ENCODE measurements at places on chromosomes 12 and 14. TPM values are rescaled to one million over a fixed set of nuclear protein-coding genes. Genes with fewer than 3 reads are reported as not detected.

DNA sequence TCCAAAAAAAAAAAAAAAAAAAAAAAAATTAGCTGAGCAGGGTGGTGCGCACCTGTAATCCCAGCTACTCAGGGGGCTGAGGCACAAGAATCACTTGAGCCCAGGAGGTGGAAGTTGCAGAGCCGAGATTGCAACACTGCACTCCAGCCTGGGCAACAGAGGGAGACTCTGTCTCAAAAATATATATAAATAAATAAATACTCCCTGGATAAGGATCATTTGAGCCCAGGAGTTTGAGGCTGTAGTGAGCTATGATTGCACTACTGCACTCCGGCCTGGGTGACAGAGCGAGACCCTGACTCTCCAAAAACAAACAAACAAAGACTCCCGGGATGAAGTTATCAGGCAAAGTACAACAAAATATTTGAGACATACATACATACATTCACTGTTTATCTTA lies 3.3 kb upstream of the NAA25 start:
- DNase-seq: no peak

DNA sequence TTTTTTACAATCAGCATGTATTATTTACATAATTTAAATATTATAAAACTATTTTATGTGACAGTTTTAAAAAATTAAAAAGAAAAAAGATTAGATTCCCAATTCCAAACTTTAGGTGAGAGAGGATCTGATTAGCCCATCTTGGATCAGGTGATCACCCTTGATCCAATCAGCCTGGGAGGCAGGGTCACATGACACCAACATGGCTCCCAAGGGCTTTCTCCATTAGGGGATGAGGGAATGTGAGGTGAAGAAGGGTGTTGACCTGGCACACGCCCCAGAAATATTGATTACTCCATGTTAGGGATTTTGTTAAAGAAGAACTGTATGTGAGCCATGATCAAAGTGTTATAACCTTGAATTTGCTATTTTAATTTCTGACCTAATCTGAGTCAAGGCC lies 225.4 kb downstream of the RBM19 start:
- DNase-seq: no peak

GRCh38 chr14:87121716-87122115 lies 871.3 kb downstream of the GALC start:
- DNase-seq: no peak

DNA sequence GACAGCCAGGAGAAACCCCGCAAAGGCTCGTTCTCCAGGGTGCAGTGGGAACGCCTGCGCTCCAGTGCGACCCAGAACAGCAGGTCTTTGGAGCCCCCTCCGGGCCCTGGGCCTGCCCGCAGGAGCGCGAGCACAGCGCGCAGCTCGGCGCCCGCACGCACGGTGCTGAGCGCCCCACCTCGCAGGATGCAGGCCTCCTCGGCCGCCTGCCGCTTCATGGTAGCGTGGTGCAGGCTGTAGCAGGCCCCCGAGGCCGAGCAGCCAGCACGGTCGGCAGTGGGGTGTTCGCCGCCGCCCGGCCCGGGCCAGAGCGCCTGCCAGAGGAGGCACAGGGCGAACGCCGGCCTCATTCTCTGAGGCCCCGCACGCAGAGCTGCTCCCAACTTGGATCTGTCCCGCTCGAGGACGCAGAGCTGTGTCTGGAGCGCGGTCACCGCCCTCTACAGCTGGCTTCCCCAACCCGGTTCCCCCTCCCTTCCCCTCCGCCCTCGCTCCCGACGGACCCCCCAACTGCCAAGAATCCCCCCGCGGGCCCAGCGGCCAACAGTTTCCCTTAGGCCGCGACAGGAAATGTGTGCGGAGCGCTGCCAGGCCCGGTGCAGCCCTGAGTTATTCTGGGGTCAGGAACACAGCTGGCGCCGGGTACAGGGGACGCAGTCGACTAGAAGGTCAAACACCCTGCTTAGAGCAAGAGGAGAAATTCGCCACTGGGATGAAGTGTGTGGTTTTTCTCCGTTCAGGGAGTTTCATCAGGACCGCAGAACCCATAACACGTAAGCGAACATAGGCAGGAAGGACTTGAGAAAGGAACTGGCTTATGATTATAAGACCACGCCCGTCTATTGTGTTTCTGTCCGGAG lies at the start of gene CLEC14A:
Gene CLEC14A, minus strand, starts transcription at position 421 of the 860 bp plus-strand sequence. Its CDS starts 71 bp downstream, at position 350.
- peak; percentile 26 for DNase-seq

GRCh38 chr14:52936437-52936836 lies 14.4 kb downstream of the FERMT2 start:
- DNase-seq: no peak

DNA sequence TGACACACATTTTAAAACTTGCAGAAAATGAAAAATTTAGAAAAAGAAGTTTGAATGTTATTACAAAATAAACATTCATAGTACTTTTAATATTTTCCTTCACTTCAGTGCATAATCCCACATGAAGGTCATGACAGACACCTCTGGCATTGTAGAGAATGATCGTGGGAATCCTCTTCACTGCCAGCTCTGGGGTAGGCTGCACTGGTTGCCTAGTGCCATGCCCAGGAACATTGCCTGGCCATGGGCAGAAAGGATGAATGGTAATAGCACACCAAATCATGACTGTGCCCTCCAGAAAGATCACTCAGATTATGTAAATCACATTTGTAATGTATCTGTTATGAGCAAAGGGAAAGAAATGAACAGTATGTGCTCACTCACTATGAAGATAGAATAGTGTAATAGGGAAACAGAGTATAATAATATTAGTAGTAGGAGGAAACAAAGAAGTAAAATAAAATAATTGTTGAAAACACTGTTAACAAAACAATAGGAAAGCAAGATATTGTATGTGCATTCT lies 161.6 kb downstream of the PLCZ1 start:
- DNase-seq: no peak

GRCh38 chr14:72332046-72332445 lies 399.8 kb downstream of the RGS6 start:
- DNase-seq: no peak

- no peak for DNase-seq
These were observed 65.4 kb downstream of the LLPH start for GRCh38 chr12:66065150-66065549.

- DNase-seq: no peak
These were observed 58.7 kb upstream of the RD3L start for GRCh38 chr14:104001003-104001402.

Gene PRR4
- 2.6 TPM for total RNA-seq

GRCh38 chr12:101826766-101827368 lies 3.9 kb downstream of the GNPTAB start:
- DNase-seq: no peak

DNA sequence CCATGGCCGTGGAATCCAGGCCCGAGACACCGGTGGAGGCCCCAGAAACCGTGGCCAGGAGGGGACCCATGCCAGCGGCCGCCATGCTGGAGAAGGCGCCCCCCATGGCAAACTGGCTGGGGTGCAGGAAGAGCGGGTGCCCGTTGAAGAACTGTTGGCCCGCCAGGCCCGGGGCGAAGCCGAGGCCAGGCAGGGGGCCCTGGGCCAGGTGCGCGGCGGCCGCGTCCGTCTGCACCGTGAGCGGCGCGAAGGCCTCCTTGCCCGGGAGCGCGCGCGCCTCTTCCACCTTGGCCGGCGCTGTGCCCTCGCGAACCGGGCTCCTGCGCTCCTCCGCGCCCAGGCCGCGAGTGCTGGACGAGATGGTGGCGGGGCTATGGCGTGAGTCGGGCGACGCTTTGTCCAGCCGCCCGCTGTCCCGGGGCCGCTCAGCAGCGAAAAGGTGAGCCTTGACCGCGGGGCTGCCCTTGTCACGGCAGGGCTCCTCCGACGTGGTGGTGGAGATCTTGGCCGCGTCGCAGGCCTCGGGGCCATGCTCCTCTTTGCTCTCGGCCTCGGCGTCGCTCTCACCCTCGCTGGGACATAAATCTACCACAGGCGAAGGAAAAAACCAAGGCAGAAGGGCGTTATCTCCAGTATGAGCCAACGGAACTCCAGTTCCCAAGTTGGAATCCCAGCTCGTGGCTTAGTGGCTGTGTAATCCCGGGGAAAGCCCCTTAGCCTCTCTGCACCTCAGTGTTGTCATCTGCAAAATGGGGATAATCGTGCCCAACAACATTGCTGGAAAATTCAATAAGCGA lies 9.5 kb downstream of the TBX3 start:
- DNase-seq: no peak

- no peak for DNase-seq
These were observed 724 bp downstream of the BLOC1S1 start for GRCh38 chr12:55716582-55716957.

DNA sequence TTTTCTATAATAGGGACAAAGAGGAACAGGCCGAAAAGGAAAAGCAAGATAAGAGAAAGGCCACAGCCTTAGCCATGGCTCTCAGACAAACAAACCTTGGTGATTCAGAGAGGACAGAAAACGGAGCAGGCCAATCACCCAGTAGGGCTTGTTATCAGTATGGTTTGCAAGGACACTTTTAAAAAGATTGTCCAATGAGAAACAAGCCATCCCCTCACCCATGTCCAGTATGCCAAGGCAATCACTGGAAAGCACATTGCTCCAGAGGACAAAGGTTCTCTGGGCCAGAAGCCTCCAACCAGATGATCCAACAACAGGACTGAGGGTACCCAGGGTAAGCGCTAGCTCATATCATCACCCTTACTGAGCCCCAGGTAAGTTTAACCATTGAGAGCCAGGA lies 243.8 kb upstream of the BTG1 start:
- no peak for DNase-seq

Gene AMHR2
- total RNA-seq: 0.60 TPM

GRCh38 chr12:123233505-123234308 lies 471 bp downstream of the MTRFR start:
- no peak for DNase-seq

DNA sequence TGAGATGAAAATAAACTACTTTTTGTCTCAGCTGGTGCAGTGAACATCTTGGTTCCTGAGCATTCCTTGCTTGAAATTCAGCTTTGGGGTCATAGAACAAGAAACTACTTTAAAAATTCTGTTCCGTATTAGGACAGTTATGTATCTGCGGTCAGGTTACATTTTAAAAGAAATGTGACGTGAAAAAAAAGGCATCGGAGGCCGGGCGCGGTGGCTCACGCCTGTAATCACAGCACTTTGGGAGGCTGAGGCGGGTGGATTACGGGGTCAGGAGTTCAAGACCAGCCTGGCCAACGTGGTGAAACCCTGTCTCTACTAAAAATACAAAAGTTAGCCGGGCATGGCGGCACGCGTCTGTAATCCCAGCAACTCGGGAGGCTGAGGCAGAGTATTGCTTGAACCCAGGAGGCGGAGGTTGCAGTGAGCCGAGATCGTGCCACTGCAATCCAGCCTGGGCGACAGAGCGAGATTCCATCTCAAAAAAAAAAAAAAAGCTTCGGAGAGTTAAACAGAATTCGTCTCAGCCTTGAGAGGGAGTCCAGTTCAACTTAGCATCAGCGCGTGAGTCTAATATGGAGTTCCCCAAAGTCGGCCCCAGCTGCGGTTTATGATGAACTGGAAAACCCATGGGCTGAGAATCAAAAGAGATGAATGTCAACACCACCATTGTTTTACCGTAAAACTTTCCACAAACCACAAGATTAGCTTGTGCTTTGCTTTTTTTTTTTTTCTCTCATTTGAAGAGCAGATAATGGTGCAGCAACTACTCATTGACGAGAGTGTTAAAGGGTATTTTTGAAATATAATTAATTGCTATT lies 2.1 kb upstream of the SLC2A13 start:
- DNase-seq: no peak

DNA sequence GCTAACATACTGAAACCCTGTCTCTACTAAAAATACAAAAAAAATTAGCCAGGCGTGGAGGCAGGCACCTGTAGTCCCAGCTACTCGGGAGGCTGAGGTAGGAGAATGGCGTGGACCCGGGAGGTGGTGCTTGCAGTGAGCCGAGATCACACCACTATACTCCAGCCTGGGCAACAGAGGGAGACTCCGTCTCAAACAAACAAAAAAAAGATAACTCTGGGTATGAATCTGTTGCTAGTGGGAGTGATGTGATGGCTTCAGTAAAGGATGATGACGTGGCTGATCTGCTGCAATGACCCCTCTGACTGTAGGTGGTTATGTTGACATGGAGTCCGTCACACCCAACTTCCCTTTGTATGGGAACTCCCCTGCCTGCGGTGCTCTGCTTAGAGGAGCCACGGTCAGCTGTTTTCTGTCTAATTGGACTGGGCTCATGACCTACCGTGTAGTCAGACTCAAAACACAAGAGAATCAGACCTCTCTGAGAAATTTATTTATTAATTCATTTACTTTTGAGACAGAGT lies 59.1 kb upstream of the MED13L start:
- DNase-seq: no peak

Gene C12orf54
- total RNA-seq: not detected

Gene PHLDA1
- total RNA-seq: 5.2 TPM

GRCh38 chr14:47872588-47872987 lies 197.2 kb upstream of the MDGA2 start:
- DNase-seq: no peak

Gene KLRD1
- 1.8 TPM for total RNA-seq

- no peak for DNase-seq
These were observed 35.1 kb downstream of the SNAPC1 start for GRCh38 chr14:61797309-61797708.
